ENCODE measurements at places on chromosomes 7 and 10. TPM values are rescaled to one million over a fixed set of nuclear protein-coding genes. Genes with fewer than 3 reads are reported as not detected.

DNA sequence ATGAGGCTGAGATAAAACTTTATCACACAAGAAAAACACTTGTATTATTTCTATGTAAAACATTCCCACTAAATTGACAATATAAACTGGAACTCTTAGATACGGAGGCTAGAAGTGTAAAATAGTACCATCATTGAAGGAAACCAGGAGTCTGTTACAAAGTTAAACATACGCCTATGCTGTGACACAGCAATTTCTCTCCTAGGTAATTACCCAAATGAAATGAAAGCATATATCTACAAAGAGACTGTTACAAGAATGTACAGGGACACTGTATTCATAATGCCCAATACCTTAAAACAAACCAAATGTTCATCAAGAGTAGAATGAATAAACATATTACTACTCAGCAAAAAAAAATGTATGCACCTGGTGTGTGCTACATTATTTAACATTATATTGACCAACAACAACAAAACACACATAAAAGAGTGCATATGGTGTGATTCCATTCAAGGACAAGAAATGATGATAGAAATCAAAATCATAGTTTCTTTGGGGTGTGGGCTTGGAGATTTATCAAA, 33.2 kb upstream of the ELAPOR2 start:
- no peak for DNase-seq
- H3K27ac ChIP-seq = no peak overlapping the region
- H3K4me3 ChIP-seq = no peak overlapping the region
- H3K27me3 ChIP-seq = no peaks in the 10 kb centered on the region
- H3K4me1 ChIP-seq = no peaks in the 10 kb centered on the region

- no peak for DNase-seq
- no peaks in the 10 kb centered on the region for H3K36me3 ChIP-seq
- no peaks in the 10 kb centered on the region for H3K27me3 ChIP-seq
- H3K4me1 ChIP-seq = no peaks in the 10 kb centered on the region
- no peak overlapping the region for H3K4me3 ChIP-seq
These were observed 26.1 kb downstream of the OGDHL start for GRCh38 chr10:49735848-49736563.

GRCh38 chr7:80026766-80027165, 107.9 kb upstream of the GNAI1 start:
- H3K36me3 ChIP-seq = no peaks in the 10 kb centered on the region
- DNase-seq = no peak
- H3K4me3 ChIP-seq = no peak overlapping the region
- H3K27me3 ChIP-seq = no peaks in the 10 kb centered on the region

GRCh38 chr7:55187701-55188491, 169.1 kb downstream of the EGFR start:
- H3K27ac ChIP-seq = peak overlapping the region; percentile 44
- H3K36me3 ChIP-seq = peaks cover 97% of the 10 kb centered on the region
- DNase-seq = no peak
- no peak overlapping the region for H3K4me3 ChIP-seq
- H3K27me3 ChIP-seq = no peaks in the 10 kb centered on the region

GRCh38 chr10:79985481-79986072, 36.7 kb upstream of the SFTPD start:
- H3K4me3 ChIP-seq = no peak overlapping the region
- no peak overlapping the region for H3K27ac ChIP-seq
- no peak for DNase-seq
- peaks cover 45% of the 10 kb centered on the region for H3K4me1 ChIP-seq

DNA sequence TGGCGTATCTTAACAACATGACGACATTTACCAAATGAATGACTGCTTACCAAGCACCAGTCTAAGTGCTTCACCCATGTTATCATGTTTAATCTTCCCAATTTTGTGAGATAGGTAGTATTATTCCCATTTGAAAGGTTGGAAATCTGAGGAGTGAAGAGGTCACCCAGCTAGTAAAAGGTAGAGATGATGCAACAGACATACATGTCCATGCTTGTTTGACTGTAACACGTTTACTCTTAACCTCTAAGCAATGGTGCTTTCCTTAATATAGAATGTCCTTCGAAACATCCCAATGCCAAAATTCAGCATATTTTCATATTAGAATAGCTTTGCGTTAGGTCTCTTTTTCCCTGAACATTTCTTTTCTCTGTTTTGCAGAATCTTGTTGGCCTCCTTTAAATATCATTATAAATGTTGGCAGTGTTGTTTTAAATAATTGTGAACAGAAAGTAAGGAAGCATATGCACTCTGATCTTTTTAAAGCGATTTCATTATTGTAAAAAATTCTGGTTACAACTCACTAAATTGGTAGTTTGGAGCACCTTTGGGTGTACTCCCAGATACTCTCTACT, 722.8 kb downstream of the AUTS2 start:
- DNase-seq = no peak
- no peak overlapping the region for H3K4me3 ChIP-seq
- peaks cover 44% of the 10 kb centered on the region for H3K4me1 ChIP-seq
- H3K27ac ChIP-seq = no peak overlapping the region
- H3K27me3 ChIP-seq = no peaks in the 10 kb centered on the region

Gene NPFFR1
- not detected for total RNA-seq
